M059J (cell line): ENCODE measurements at places on chromosomes 16 and 17.

GRCh38 chr17:75623386-75623785 lies 9.8 kb upstream of the SMIM5 start:
- no peak for DNase-seq

GRCh38 chr17:71188811-71189492 lies 931.9 kb upstream of the SOX9 start:
- DNase-seq = peak; percentile 94

- peak; percentile 96 for DNase-seq
Observed at GRCh38 chr17:44070455-44071197, at the start of gene G6PC3. G6PC3 (plus strand) TSS chr17:44070735; CDS start chr17:44070966, 231 bp downstream.

GRCh38 chr16:2584729-2585650 lies 47.2 kb downstream of the PDPK1 start:
- DNase-seq = no peak

DNA sequence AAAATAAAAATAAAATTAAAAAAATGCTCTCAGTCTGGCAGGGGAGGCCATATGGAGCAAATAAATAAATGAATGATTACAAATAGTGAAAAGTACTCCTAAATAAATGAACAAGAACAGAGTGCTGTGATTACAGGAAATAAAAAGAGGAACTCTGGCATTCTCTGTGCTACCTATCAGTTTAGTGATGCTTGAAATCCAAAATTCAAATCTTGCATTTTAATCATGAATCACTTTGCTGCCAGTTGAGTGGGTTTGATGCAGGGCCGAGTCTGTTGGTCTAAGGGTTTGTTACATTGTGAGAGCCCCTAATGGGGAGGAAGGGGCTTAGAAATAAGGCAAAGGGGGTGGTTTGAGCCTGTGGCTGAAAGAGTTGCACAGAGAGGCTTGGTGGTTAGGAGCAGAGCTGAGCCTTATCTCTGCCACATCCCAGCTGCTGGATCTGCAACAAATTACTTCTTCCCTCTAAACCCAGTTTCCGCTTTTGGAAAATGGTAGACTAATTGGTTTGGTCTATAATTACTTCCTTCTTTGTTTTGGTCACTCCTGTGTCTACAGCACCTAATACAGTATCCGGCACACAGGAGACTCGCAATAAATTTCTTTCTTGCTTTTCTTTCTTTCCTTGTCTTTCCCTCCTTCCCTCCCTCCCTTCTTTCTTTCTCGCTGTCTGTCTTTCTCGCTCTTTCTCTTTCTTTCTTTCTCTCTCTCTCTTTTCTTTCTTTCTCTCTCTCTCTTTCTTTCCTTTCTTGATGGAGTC lies 6.3 kb upstream of the ABCC1 start:
- no peak for DNase-seq

DNA sequence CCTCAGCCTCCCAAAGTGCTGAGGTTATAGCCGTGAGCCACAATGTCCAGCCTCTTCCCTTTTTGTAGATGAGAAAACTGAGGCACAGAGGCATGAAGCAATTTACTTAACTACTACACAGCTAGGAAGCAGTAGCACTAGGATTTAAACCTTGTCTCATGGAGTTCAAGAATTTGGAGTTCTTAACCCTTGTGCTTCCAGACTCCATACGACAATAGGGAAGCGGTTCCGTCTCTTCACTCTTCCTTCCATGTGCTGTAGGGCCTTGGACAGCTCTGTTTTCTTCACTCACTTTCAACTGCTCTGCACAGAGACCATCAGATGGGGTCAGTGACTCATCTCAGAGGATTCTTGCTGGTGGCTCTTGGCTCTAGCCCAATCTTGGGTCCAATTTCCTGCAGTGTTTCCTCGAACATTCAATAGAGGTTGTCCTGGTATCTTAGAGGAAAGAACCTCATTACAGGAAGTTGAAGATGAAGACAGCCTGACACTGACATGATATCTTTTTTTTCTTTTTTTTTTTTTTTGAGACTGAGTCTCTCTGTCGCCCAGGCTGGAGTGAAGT lies 19.3 kb downstream of the ITGAL start:
- DNase-seq = peak; percentile 97

- no peak for DNase-seq
Observed at GRCh38 chr17:31273516-31273915, 23.5 kb downstream of the OMG start.

DNA sequence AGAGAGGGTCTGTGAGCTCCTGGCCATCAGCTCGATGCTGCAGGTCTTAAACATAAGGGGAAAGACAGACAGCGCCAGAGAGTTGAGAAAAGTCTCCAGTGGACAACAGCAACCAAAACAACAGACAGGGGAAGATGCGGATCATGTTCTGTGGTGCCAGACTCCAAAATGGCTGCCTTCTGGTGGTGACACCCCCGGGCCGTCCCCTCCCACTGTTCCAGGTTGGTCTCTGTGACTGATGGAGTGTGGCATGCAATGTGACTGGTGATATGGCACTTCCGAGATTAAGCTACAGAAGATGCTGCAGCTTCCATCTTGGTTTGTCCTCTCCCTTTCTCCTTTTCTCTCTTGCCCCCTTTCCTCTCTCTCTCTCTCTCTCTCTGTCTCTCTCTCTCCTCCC lies 40.4 kb upstream of the RBFOX3 start:
- no peak for DNase-seq

GRCh38 chr17:37430051-37430627 lies 23.5 kb downstream of the TADA2A start:
- DNase-seq = peak; percentile 4
